ENCODE measurements at places on chromosomes 12 and 14.

DNA sequence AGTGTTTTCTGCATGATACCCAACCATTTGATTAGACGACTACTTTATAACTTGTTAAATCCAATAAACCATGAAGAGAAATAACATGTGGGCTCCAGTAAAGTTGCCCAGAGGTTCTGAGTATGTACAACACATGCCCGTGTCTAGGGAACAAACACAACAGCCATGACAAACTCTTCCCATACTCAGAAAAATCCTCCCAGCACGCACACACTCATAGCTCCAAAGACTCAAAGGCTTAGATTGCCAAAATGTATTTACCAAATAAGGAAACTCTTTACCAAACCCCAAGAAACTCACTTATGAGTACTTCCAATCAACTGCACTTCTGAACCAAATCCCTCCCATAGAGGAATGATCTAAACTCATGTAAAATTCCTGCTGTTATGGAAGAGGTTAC is 17.3 kb downstream of the SART3 start:
- DNase-seq: no peak

DNA sequence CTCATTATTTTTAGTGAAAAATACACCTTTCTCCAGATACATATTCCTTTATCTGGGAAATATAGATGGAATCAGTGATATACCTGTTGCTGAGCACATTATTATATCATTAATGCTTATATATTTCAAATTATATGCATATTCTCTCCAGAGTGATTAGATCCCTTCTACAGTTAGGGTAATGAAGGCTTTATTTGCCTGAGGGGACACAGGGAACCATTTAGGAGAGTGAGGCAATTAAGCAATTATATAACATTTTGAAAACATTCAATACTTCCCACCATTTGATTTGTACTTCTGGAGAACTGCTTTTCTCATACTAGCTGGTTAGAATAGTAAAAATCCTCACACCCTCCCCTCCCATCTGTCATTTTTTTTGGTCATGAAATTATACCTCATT is 212.8 kb upstream of the NOVA1 start:
- DNase-seq: no peak

DNA sequence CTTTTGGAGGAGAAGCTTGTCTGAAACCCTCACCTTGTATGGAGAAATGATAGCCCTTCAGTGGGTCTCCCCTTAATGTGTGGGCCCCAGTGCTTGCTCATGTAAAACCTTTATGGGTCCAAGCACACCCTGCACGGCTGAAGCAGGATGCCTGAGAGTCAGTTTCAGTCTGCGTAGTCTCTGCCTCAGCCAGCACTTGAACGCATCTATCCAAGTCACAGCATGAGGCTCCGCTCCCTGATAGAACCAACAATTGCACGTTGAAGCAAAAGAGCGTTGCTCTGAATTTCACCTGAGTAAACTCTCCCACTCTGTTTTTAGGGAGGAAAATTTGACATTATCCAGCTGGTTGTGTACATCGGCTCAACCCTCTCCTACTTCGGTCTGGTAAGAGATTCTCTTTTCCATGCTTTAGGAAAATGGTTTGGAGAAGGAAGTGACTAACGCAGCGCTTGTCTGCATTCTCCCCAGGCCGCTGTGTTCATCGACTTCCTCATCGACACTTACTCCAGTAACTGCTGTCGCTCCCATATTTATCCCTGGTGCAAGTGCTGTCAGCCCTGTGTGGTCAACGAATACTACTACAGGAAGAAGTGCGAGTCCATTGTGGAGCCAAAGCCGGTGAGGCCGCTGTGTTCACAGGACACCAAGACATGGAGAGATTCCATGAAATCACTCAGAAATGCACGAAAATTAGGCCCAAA is 33.0 kb upstream of the P2RX4 start:
- no peak for DNase-seq

- DNase-seq: no peak
Measured at GRCh38 chr14:69101331-69101826, 51.5 kb downstream of the DCAF5 start.

DNA sequence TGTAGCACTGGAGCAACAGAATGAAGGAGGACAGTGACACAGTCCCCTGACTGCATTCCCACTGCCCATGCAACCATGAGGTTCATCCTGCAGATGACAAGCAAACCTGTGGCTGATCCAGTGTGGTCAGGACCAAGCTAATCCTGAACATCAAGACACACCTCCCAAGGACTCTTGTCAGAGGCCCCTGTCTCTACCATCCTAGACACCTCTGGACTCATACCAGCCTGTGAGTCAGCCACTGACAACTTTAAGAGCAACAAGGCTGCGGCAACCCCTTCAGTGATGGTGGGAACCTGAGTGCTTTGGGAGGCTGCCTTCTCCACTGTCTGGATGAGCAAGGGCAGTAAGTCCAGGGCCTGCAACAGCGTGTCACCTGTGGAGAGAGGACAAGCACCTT is 24.6 kb downstream of the GCN1 start:
- no peak for DNase-seq

Measured in iPS DF 6.9 (cell line).